ENCODE measurements at places on chromosomes 11 and 22.

DNA sequence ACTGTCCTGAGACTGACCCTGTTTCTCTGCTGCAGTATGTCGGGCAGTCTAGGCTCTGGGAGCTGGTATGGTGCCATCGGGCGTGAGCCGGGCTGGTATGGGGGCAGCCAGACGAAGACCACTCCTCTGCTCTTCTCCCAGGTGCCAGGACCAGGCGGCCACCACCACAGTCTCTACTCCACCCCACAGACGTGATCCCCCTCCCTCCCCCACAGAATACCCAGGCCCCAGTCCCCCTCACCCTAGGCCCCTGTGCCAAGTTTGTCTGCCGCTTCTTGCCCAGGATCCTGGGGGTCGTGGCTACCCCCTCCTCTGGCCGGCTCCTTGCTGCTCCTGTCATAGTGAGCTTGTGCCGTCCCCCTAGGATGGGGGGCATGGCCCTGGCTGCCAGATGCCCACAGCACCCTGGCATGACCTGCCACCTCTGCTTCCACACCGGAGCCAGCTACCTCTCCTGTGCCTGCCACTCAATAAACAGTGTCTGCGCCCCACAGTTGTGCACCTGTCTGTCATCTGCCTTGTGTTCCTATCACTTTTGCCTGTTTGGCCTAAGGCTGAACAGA, 2.0 kb upstream of the KCNK4 start:
- no peak for DNase-seq

- DNase-seq = no peak
Measured at GRCh38 chr11:77372726-77373125, 71.2 kb upstream of the GDPD4 start.

GRCh38 chr11:63783925-63784592, 15.5 kb upstream of the ZFTA start:
- no peak for DNase-seq

DNA sequence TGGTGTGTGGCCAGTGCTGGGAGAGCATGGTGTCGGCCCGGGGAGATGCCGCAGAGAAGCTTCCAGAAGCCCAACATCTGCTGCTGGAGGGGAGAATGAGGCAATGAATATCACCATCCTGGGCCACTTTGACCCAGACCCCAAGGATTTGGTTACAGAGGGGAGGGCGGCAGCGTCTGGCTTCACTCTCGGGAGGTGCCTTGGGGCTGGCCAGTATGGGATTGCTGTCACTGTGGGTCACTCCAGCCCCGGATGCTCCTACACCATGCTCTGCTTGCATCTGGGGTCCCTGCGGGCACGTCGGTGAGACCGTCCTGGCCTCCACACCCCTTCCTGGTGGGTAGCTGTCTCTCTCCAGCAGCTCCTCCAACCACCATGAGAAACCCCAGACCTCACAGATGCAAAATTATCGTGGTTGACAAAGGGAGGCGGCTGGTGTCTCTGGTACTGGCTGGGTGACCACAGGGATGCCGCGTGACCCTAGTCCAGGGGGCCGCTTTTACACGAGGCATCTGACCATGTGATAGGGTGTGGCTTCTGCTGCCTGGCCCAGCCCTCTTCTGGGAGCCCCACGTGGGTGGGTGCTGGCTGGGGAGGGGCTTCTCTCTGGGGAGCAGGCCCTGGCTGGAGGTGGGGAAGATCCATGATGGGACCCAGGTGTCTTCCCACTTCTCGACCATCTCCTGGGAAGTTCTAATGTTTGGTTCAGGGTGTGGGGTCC, 5.7 kb downstream of the KCNQ1 start:
- no peak for DNase-seq

GRCh38 chr11:96088914-96089313, 165.0 kb upstream of the MTMR2 start:
- DNase-seq = no peak

DNA sequence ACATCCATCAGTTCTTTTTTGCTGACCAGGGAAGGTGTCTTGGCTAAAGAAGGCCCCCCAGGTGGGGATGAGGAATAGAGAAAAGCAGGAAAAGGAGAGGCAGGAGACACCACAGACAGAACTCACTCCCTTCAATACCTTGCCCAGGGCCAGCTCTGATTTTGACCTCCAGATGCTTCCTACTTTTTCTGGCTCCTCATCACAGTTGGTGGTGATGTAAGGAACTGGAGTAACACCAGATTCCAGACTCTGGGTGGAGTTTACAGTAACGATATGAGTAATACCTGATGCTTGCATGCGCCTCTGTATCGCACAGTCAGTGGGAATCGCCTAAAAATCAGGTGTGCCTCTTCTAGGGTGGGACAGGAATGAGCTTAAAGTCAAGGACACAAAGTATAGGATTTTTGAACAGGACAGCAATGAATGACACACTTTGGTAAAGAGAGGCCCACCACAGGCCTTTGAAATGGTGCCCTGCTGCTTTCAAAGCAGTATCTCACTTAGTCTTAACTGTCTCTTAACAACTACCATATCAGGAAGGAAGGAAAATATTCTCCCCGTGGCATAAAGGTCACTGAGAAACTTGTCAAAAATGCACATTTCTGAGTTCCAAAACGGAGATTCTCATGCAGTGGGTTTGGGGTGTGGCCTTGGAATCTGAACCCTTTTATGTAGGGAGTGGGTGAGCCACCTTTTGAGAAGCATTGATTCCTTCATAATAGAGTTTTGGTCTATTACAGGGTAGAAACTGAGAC, 140.8 kb downstream of the SNX19 start:
- DNase-seq = no peak

DNA sequence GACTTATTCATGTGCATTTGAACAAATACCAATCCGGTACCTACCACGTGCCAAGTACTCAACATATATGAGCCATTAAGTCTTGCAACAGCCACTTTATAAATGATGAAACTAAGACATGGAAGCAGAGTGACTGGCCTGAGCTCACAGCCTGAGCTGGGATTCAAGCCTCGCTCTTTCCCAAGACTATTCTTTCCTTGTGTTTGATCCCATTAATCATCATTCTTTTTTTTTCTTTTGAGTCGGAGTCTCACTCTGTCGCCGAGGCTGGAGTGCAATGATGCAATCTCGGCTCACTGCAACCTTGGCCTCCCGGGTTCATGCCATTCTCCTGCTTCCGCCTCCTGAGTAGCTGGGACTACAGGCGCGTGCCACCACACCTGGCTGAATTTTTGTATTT, 119.3 kb downstream of the ABTB2 start:
- DNase-seq = no peak

GRCh38 chr11:83871054-83871453, 584.9 kb upstream of the CCDC90B start:
- DNase-seq = no peak

DNA sequence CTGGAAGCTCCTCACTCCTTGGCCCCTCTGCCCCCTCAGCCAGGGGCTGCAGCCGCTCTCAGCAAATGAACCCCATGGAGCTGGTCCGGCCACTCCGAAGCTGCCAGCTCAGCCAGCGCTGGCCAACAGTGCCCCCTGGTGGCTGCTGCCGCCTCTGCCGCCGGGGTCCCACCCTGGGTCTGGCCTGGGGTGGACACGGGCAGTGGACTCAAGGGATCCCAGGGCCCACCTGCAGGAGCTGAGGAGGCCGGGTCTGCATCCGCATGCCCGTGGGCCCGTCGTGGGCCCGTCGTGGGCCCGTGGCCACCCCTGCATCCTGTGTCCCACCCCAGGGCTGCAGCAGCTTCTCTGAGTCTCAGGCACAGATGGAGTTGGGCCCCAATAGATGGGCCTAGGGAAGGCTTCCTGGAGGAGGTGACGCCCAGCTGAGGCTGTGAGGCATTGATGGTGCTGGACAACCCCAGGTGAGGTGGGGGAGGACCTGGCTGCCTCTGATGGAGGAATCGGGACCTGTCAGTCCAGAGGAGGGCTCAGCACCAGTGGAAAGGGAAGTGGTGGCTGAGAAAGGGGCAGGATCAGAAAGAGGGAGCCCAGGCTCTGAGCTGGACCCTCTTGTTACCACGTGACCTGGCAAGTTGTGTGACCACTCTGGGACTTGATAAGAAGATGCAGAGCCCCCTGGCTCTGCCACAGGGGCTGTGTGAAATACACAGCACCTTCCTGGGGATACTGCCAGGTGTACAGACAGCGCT, 522.3 kb downstream of the BRD1 start:
- DNase-seq = peak; percentile 97

- no peak for DNase-seq
Measured at GRCh38 chr11:8341996-8342395, 78.3 kb upstream of the LMO1 start.

GRCh38 chr11:132095230-132096131, 725.1 kb downstream of the NTM start:
- no peak for DNase-seq

GRCh38 chr22:50325444-50326224, 1.2 kb downstream of the DENND6B start:
- DNase-seq = no peak

All from neural crest cell (in vitro differentiated cells).